ENCODE measurements at places on chromosomes 4 and X. TPM values are rescaled to one million over a fixed set of nuclear protein-coding genes. Genes with fewer than 3 reads are reported as not detected.

The ANOS1 gene
- 29.4 TPM for total RNA-seq

The ALAS2 gene
- total RNA-seq: 0.16 TPM

The FAM9C gene
- total RNA-seq: 2.8 TPM

- DNase-seq: no peak
Measured at GRCh38 chr4:147340591-147341120, 140.2 kb upstream of the EDNRA start.

GRCh38 chr4:67713529-67714247 is 12.7 kb upstream of the UBA6 start:
- DNase-seq: no peak

DNA sequence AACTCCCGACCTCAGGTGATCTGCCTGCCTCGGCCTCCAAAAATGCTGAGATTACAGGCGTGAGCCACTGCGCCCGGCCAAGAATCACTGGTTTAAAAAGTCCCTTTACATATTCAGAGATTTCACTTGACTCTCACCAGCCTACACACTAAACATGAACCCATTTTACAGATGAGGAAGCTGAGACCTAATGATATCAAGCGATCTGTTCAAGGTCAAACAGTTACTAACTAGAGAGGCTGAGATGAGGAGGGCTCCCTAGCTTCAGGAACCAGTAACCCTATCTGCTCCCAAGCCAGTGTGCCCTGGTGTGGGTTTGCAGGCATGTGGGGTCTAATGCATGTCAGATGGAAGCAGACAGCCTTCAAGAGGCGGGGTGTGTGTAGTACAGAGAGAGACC is 59.6 kb upstream of the AFAP1 start:
- no peak for DNase-seq

DNA sequence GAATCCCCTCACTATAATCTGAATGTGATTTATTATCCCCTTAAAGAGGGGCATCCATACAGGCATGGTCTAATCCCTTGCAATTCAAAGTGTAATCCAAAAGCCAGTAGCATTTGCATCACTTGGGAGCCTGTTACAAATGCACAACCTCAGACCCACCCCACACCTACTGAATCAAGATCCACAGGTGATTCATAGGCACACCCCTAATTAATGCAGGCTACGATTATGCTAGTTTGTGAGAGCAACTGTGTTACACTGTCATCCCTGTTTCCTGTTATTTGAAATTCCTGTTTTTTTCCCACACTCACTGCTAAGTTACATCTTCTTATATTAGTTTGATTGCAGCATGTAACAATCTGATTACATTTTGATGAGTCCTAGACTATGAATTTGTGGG is 120.0 kb downstream of the RAB28 start:
- DNase-seq: no peak

- no peak for DNase-seq
Measured at GRCh38 chr4:98493296-98493695, 165.1 kb downstream of the TSPAN5 start.

Measured in testis (tissue), 5 donors.